Osteocyte (in vitro differentiated cells): ENCODE measurements at places on chromosomes 16 and 17. TPM values are rescaled to one million over a fixed set of nuclear protein-coding genes. Genes with fewer than 3 reads are reported as not detected.

Gene APOBR
- 0.16 TPM in 1 of 2 replicates, not detected in the other for total RNA-seq

Gene MYO15A
- 0.21 and 0.37 TPM in 2 replicates for total RNA-seq

GRCh38 chr16:89115216-89115861 is 21.7 kb downstream of the ACSF3 start:
- DNase-seq = no peak

Gene TOX3
- total RNA-seq = 0.46 and 0.86 TPM in 2 replicates

DNA sequence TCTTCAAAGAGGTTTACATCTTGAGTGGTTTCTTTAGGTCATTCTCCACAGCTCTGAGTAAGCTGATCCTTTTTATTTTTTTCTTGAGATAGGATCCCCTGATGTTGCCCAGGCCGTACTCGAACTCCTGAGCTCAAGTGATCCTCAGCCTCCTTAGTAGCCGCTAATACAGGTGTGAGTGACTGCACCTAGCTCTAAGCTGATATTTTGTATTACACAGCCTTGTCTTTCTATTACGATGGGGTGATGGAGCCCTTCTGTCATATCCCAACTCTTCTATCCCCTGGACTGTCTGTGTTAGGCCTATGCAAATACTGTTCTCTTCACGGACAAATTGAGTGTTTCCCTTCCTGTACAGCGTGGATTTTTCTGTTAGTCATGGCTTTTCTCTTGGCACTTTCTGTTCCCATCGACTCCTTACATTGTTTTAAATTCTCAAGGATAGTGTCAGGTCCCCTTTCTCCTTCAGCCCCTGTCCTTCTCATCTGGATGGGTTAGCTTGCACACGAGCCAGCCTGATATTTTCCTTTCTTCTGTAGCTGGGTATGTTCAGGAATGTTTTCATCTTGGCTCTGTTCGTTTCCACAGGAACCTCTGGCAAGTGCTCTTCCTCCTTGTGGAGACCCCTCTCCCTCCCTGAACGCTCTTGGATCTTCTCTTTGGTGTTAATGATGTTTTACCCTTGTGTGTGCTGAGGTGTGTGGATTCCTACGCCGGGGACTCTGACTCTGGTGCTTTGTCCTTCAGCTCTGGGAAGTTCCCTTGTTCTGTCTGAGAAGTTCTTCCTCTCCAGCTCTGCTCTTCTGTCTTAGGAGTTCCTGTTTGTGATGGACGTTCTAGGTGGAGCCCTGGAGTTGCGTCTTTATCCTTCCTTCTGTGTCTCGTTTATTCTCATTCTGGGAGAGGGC is 2.3 kb downstream of the BANP start:
- no peak for DNase-seq
